ENCODE measurements at places on chromosomes 7 and 10. TPM values are rescaled to one million over a fixed set of nuclear protein-coding genes. Genes with fewer than 3 reads are reported as not detected.

KIF11 gene
- total RNA-seq, result 1.1 TPM

DNA sequence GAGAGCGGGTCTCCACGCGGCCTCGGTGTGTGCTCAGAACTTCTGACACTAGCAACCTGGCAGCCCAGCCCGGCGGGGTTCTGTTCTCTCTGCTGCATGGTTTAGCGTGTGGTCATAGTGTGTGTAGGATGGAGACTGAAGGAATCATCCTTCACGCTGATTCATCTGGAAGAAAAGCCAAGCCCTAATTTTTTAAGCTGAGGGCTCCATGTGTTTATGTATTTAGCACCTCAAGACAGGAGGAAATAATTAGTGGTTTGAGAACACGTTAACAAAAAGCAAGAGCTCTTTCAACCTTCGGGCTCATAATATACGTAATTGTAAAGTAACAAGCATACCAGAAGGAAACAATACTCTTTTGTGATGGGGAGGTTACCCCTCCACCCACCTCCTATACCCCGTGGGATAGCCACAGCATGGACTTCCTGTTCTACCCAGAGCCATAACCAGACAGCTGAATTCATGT, 504.6 kb upstream of the MKI67 start:
- DNase-seq, result no peak

GRCh38 chr7:132435016-132435990, 141.0 kb downstream of the PLXNA4 start:
- DNase-seq, result peak; percentile 48

DNA sequence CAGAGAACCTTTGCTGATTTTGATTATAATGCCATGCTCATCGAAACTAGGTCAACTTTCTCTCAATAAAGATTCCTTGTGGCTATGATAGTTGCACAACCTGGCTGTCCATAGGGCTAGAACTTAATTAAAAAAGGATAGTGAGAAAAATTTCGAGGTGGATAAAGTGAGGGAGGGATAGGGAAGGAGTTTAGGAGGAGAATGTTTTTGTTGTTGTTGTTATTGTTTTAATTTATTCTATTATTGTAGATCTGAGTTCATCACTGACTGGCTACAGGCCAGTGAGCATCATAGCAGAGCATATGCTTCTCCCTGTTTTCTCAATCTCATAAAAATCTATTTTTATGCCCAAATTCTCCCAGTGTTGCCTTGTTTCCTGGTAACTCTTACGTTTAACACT, 688.7 kb upstream of the GRM3 start:
- DNase-seq, result no peak

DNA sequence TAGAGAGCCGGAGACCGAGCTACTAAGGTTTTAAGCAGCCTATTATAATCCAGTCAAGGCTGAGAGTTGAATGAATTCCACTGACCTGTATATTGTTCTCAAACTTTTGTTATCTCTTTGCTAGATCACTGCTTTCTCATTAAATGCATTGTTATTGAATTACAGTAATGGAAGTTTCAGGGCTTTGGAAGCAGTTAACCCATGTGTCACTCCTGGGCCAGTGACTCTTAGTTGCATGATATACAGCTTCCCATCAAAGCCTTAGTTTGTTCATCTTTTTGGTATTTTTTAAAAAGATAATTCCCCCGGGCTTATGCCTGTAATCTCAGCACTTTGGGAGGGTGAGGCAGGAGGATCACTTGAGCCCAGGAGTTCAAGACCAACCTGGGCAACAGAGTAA, 55.4 kb upstream of the KIAA1217 start:
- DNase-seq, result no peak

DNA sequence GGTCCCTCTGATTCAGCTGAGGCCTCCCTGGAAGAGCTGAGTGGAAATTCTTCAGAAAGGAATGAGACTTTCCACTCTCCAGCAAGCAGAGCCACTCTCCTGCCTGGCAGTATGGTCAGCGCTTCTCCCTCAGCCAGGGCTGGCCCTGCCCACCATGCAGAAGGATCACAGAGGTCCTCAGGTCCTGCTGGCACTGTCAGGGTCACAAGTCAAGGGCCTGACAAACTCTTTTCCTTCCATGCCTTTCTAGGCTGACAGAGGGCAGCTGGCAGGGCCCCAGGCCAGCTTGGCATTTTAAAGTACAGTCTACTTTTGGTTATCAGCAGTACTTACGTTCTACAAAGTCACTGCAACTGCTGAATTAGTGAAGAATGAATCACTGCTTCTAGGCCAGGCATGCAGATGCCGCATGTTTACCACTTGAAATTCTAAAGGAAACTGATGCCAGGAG, 119.3 kb upstream of the FRMD4A start:
- no peak for DNase-seq
